Cortex of kidney (tissue), 1 donor: ENCODE measurements at places on chromosomes 5 and 9.

- DNase-seq = no peak
Observed at GRCh38 chr9:119963798-119964372, 594.6 kb upstream of the BRINP1 start.

- no peak for DNase-seq
Observed at GRCh38 chr5:10331341-10331796, 22.1 kb upstream of the MARCHF6 start.

- DNase-seq = no peak
Observed at GRCh38 chr5:5421149-5421960, 1.1 kb upstream of the ICE1 start.

DNA sequence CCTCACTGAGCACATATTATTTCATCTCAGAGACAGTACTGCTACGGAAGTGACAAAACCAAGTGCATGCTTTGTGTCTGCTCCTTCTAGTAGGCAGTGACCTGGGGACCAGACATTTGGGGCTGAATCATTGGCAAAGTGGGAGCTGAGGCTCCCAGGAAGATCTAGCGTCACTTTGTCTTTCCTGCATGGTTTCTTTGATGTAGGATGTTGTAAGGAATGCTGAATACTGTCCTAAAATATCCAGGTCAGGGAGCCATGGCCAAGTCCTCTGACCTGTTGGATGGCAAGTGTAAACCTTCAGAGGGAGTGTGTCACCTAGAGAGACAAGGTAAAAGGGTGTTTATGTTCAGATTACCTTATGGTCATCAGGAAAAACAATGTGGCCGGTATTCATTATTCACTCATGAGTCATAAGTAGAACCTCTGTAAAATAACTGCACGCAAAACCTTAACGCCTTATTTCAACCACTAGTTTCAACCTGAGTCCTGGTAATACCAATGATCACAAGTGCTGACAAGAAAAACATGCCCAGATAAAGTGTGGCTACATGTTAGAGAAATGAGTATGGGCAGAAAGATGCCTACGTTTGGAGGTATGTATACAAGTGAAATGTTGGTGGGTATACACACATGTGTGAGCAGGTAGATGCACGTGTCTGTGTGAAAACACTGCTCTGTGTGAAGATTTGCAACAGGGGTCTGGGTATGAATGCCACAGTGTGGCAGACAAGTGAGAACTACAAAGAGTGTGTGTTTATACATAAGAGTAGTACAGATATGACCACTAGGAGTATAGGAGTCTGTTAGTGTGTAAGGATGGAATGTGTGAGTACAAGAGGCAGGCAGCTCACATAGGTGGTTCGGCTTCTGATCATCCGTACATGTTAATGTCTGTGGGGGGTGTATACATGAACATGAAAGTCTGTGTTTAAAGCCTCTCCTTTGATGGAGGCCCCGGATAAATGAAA, 263.9 kb downstream of the SPOCK1 start:
- DNase-seq = no peak

GRCh38 chr5:151469992-151470391, 22.6 kb downstream of the SLC36A1 start:
- no peak for DNase-seq

DNA sequence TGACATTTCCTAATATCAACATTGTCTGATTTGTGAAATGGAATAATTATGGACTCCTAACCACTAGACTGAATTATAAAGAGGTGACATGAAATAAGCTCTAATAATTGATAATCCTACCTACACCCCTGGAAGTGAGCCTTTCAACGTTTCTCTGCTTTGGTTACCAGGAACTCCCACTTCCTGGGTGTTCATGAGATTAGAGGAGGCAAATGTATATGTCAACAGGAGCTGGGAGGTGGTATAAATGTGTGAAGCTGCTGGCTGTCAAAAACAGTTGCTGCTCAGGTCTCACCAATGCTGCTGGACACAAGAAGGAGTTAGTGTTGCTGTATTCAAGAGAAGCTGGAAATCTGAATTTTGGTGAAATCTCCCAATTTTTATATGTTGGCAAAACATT, 96.8 kb downstream of the CAMK4 start:
- DNase-seq = no peak

DNA sequence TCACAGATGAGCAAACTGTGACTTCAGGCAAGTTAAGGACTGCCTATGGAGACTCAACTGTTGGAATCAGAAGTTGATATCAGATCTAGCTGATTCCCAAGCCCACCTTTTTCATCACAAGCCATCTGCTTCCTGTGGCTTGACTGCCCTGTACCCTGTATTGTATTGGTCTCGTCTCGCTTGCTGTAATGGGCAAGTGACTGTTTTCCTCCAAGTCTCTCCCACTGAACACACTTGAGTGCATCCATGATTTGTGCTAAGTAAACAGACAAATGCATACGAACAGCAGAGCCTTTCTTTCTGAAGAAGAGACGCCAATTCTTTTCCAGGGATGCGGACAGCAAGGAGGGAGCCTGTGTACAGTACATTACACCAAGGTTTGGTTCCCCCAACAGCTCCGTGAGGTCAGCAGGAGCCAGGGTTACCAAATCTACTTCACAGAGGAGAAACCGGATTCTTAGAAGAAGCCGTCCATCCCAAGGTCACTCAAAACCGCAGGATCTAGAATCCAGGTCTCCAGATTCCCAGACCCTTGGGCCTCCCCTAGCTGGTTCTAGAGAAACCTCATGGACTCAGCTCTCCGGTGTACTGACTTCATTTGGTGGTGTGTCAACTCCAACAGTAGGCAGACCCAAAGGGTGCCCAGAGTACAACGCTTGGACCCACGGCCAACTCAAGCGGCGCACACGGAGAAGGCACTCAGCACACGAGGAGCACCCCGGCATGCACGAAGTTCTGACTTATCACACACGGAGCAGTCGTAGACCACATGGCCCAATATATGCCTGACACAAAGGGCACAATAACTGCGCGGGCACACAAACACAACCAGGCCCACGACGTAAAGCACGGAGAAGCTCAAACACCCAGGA, 1.1 kb downstream of the BAG1 start:
- DNase-seq = no peak

DNA sequence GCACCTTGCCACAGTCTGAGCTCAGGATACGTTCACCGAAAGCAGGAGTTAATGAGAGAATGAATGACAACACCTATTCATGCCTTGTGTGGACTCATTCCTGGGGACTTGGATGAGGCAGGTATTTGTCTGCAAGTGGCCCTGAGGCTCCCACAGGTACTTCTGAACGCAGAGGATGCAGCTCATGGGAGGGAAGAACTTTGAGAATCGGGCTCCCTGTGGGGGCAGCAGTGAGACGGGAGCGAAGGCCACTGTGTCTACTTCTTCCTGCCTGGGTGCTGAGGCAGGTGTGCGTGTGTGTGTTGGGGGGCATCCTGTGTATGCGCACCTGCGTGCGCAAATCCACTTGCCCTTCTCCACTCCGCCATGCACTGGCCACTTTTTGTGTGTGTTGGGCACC, 42.2 kb downstream of the PTPN3 start:
- no peak for DNase-seq

DNA sequence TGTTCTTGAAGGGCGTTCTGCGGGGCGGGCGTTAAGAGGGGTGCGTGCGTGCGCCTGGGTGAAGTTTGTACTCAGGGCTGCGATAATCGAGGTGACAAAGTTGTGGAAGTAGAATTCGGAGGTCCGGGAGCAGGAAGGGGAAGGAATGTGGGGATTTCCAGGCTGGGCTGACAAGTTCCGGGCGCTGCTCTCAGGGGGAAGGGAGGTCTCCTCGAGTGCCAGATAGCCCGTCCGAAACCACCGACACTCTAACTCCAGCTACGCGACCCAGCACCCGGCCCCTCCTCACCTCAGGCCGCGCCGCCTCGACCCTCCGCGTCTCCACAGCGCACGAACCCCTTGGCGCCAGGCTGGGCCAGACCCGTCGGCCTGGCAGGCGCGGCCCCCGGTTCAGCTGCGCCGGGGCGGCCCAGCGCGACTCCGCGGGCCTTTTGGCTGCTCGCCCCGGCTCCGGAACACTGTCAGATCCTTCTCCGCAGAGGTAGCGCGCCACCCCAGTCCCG, at the start of gene IL6ST:
Gene IL6ST, minus strand, starts transcription at position 469 of the 503 bp plus-strand sequence. CDS start 18,685 bp downstream, outside the sequence.
- DNase-seq = no peak

- DNase-seq = no peak
Observed at GRCh38 chr5:116371935-116372334, 202.7 kb downstream of the SEMA6A start.

DNA sequence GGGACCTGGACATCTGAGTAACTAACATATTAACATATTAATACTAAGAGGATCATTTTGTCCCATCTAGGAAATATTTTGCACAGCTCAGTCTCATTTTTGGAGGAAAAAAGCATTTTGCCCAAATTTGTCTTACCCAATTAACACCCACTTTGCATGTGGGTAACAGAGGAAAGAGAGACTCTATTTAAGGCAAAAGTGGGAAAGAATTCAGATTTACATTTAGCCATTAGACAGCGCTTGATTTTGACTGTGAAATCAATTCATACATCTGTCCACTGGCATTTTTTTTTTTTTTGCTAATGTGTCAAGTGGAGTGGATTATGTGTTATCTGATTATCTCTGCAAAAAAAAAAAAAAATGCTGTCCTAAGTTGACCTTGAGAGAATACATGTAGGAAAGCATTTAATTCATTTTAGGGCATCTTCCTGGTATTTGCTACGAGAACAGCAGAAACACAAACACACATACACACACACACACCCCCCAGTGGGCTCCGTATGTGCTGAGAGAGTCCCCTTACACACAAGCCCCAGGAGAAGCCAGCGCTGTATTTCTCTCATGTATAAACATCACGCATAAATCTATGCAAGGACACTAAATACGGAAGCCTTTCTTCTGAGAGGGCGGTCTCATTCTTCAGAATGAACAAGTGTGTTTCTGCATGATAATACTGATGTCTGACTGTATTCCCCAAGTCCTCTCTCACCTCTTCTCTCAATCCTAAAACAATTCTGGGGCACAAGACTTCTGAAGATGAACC, 202.0 kb upstream of the KLF9 start:
- no peak for DNase-seq

DNA sequence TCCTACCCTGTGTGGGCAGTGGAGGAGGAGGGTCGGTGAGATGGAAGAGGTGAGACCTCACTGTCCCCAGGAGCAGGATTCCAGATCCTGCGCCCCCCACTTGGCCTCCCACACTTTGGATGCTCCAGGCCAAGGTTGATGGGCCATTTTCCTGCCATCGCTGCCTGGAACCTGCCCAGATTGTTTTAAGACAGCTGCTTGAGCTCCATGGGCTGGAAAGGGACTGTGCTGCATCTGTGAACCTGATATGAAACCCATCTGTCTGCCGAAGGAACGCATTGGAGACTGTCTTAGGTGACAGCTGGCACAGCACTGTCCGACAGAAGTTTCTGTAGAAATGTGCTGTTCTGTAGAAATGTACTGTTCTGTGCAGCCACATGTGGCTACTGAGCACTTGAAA, 72.7 kb upstream of the SLC25A48 start:
- no peak for DNase-seq

- no peak for DNase-seq
Observed at GRCh38 chr5:60148366-60148765, 254.8 kb upstream of the PDE4D start.

DNA sequence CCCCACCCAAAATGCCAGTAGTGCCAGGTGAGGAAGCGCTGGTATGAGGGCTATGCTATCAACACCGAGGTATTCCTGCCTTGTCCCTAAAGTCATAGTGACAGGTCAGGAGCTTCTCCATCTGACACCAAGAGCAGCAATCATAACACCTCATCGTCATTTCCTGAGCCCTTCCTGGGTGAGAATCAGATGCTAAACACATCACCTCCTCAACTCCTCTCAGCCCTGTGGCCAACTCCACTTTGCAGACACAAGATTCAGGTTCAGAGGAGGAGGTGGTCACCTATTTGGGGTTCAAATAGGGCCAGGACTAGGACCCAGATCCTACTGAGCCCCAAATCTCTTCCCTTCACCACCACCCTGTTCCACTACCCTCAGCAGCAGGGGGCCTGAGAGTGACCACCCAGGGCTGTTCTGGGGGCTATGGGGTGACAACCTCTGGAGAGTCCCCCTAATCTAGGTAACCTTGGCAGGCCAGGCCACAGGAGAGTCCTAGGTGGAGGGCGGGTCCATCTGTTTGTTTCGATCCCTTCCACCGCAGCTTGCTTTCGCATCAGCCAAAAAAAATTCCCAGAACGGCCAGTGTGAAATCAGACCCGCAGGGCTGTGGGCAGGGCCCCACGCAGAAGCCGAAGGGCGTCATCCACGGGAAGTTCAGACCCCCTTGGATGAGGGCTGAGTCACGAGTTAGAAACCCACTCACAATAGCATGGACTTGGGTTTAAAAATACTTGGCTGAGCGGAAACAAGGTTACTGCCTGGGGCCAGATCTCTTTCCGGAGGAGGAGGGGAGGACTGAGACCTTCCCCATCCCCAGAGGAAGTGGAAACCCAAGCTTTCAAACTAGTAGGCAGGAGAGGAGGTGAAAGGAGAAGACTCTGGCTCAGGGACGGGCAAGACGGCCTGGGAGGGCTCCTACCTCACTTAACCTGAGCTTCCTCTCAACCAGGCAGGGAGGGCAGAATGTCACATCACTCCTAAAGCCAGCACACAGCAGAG, 8.7 kb downstream of the STK10 start:
- DNase-seq = no peak

GRCh38 chr5:124590686-124591085, 155.8 kb downstream of the ZNF608 start:
- DNase-seq = no peak

GRCh38 chr5:180133551-180133950, 62.0 kb upstream of the RNF130 start:
- DNase-seq = no peak

- DNase-seq = no peak
Observed at GRCh38 chr5:173714551-173715428, 98.3 kb upstream of the BOD1 start.

DNA sequence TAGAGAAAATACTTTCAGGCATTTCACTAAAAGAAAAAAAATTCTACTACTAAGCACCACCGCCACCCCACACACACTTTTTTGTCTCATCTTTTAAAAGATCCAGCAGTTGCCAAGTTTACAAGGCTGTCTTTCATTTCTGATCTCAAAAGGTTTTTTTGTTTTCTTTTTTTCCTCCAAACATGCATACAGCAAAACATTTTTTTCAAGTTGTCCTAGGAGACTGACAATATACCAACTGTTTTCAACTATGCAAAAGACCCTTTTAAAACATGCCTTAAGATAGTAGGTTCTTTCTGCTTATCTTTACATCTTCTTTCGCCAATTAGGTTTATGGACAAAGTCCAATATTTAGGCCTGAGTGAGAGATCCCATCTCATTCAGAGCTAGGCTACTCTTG, 65.2 kb downstream of the HMHB1 start:
- DNase-seq = no peak

DNA sequence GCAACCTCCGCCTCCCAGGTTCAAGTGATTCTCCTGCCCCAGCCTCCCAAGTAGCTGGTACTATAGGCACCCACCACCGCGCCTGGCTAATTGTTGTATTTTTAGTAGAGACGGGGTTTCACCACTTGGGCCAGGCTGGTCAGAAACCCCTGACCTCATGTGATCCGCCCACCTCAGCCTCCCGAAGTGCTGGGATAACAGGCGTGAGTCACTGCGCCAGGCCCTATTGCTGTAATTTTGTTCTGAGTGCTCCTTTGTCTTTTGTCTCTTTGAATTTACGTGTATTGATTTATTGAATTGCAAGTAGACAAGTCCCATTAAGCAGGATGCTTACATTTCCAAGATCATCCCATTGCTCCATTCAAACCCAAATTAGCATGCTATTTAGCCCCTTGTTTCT, 186.7 kb downstream of the MSX2 start:
- DNase-seq = no peak
